ENCODE measurements at places on chromosomes 6 and 20.

DNA sequence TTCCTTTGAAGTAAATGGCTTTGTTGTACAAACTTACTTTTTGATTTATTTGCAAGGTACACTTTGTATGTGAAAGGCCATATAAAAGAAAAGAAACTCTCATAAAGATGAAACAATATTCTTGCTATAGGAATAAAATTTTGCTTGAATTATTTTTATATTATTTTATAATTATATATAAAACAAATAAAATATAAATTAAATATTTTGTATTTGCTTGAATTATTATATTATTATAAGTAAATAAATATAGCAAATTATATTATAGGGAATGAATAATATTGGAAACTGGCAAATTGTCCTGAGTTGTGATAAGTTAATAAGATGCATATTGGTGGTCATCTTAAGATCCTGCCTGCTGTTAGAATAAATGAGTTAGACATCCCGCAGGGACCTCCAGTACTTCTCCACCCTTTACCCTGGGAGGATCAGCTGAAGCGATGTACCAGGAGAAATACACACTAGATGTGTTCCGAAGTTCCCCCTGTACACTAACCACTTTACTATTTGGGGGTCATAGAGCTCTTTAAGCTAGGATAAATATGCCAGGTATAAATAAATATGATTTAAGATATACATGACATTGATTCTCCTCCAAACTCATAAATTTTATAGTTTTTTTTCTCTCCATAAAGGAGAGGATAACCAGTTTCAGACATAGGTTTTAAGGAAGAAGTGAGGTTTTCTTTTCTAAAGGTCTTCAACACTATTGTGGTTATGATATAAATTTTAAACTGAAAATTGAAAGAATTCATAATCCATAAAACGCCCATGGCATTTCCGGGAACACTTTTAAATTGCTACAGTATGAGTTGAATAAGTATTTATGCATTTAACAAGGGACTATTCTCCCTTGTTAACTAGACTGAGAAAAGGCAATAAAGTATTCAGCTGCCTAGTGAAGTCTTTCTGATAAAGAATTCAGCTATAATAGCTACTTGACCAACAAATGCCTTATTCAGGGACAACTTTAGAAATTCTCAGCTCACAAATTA lies 486.3 kb upstream of the MARCKS start:
- no peak for DNase-seq

GRCh38 chr20:25036331-25036936 lies 21.5 kb downstream of the ACSS1 start:
- no peak for DNase-seq

DNA sequence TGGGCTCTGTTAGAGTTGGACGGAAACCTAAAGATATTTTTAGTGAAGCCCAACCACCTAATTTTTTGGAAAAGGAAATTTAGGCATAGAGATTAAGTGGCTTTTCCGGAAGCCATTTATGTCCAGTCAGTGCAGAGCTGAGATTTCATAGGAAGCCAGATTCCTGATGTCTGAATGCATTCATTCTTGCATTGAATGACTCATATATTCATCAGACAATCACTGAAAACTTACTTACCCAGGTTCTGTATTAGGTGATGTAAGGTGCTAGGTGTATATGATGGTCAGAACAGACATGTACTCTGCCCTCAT lies 4.1 kb downstream of the SH3BGRL2 start:
- DNase-seq = no peak

DNA sequence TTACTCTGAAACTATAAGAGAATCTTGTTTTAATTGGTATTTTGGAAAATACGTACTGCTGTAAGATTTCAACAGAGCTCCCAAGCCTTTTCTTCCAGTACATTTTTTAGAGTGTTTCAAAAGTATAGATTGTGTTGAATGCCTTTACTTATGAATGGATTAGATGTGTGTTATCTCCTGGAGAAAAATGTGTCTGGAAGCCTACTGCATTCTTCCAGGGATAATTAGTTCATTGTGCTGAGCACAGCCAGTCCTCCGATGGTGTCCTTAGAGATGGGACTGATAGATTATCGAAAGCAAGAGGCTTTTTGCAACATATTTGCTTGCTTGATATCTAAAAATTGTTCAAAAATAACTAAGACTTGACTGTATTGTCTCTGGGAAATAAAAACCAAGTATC lies 114.2 kb downstream of the PLEKHG1 start:
- DNase-seq = no peak

DNA sequence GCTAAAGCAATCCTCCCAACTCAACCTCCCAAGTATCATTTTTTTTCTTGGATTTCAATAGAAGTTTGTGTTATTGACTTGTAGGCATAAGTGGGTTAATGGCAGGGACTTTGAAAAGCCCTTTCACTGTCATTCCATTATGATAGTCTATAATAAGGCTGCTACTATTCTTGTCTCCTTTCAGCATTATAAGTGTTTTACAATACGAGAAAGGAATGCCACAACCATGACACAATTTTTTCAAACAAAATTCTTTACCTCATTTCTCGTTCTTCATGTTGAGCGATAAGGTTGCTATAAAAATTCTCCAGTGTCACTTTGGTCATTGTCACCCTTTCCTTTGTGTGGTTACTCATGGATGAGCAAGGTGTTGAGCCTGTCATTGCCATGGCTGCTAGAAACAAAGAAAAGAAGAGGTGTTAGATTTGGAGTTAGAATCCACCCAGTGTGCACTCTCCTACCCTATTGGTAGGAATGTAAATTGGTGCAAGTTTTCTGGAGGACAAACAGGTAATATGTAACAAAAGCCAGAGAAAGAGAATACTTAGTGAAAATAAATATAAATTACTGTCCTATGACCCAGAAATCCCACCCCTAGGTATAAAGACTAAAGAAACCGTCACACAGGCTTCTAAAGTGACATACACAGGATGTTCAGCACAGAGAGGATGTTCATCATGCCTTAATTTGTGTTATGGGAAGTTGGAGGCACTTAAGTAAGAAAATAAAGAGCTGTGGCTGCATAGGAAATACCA lies 7.3 kb downstream of the STK38 start:
- no peak for DNase-seq

GRCh38 chr20:25076731-25077609 lies 5.0 kb downstream of the VSX1 start:
- DNase-seq = no peak

DNA sequence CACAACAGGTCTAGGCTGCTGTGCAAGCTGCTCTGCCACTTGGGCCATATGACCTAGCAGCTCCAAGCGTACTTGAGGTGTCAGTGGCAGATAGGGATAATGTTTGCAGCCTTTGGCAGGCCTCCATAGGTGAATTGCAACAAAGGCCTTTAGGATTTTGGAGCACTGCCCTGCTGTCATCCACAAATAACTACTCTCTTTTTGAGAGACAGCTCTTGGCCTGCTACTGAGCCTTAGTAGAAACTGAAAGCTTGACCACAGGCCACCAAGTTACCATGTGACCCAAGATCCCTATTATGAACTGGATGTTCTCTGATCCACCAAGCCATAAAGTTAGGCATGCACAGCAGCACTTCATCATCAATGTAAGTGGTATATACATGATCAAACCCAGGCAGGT lies 29.9 kb downstream of the FBXO30 start:
- DNase-seq = no peak

DNA sequence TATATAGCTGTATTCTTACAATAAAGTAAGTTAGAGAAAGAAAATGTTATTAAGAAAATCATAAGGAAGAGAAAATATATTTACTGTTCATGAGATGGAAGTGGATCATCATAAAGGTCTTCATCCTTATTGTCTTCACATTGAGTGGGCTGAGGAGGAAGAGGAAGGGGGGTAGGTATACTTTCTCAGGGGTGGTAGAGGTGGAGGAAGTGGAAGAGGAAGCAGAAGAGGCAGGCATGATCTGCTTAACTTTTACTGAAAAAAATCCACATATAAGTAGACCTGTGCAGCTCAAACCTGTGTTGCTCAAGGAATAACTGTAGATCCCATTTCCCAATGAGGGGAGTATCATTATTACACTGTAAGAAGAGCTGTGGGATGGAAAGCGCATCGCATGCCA lies 714.2 kb downstream of the KIF16B start:
- DNase-seq = no peak

GRCh38 chr6:48826152-48826515 lies 636.9 kb downstream of the MMUT start:
- DNase-seq = no peak

DNA sequence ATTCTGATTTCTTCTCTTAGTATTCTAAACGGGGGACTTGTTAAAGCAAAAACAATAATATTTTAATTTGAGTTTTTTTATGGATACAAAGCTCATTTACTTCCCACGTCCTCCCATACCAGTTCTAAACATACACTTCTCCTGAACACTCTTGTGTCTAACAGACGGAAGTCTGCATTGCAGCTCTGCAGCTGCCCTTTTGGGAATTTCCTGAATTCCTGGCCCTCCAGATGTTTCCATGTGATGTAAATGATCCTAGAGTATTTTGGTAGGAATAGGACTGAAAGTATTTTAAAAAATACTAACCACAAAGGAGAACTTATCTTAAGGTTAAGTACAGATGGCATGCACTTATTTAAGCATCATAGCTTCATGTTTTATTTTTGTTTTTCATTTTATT lies 886.7 kb downstream of the TBC1D32 start:
- no peak for DNase-seq

GRCh38 chr6:166691199-166691598 lies 64.1 kb upstream of the RPS6KA2 start:
- no peak for DNase-seq

- no peak for DNase-seq
Measured at GRCh38 chr6:137884149-137884909, 17.3 kb downstream of the TNFAIP3 start.

DNA sequence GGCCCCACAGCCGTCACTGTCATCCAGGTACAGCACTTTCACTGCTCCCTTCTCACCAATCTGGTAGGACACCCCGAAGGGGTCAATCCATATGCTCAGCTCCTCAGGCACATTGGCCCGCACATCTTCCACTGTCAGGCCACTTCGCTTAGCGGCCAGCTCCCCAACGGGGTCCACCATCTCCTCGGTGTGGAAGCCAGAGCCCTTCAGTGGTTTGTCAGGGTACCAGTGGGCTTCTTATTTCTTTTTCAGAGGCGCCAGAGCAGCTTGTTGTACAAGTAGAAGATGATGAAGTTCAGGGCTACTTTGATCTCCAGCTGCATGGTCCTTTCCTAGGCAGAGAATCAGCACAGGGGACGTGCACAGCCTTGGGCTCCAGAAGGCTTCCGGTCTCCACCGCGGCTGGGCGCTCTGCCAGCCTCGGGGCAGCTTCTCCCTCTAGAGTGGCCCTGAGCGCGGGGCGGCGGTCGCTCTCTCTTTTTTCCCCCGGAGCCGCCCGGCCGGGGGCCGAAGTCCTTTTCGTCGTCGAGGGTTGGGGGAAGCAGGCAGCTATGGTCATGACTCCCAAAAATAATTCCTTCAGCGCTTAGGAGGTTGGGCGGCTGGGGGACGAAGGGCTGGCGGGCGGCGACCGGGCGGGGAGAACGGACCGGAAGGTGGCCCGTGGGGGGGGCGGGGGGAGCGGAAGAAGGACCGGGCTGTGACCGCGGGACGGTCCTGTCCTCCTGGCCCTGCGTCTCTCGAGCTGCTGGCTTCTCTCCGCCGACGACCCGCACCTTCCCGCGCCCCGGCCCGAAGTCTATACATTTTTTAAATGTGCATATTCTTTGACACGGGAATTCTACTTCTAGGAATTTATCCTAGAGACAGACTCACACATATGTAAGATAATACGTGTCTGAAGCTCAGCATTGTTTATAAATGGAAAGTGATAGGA lies 6.5 kb upstream of the ZSCAN9 start:
- peak; percentile 54 for DNase-seq

GRCh38 chr6:52964318-52964717 lies 30.8 kb downstream of the GSTA4 start:
- DNase-seq = no peak

DNA sequence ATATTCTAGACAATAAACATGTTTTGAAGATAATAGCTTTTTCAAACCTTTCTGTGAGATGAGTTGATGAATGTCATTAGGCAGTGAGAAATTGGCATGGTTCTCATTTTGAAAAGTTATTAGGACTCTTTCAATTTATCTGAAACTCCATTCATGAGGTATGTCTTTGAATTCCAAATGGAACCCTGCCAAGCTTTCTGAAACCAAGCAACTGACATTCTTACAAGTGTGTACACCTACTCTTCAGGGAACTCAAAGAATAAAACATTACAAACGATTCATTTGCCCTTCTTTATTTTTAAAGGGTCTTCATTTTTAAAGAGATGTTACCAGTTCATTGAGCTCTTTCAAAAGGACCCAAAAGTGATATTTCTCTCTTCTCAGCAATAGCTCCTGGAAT lies 2.1 kb upstream of the TRDN start:
- no peak for DNase-seq

DNA sequence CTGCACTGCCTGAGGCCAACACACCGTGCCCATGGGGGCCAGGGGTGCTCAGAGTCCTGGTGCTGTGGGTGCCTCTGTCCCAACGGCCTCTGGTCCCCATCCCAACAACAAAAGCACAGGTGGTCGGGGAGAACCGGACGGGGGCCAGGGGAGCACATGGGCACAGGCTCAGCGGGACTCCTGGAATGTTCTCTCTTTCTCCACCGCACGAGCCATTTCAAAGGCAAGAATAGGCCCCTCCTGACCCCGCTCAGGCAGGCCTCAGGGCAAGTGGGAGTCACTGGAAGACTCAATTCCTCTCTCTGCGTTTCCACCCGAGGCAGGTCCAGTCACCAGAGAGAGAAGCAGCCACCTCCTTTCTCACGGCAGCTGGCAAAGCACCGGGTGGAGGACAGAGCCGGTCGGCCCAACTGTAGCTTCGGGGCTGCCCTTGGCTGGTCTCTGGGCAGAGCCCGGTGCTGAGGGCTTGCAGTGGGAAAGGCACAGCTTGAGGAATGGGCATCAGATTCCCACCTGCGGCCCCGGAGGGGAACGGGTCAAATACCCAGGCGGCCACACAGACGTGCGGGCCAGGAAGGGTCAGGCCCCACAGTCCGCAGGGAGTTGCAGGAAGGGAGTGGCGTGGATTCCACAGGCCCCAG lies 55.2 kb downstream of the KCNQ2 start:
- DNase-seq = no peak

DNA sequence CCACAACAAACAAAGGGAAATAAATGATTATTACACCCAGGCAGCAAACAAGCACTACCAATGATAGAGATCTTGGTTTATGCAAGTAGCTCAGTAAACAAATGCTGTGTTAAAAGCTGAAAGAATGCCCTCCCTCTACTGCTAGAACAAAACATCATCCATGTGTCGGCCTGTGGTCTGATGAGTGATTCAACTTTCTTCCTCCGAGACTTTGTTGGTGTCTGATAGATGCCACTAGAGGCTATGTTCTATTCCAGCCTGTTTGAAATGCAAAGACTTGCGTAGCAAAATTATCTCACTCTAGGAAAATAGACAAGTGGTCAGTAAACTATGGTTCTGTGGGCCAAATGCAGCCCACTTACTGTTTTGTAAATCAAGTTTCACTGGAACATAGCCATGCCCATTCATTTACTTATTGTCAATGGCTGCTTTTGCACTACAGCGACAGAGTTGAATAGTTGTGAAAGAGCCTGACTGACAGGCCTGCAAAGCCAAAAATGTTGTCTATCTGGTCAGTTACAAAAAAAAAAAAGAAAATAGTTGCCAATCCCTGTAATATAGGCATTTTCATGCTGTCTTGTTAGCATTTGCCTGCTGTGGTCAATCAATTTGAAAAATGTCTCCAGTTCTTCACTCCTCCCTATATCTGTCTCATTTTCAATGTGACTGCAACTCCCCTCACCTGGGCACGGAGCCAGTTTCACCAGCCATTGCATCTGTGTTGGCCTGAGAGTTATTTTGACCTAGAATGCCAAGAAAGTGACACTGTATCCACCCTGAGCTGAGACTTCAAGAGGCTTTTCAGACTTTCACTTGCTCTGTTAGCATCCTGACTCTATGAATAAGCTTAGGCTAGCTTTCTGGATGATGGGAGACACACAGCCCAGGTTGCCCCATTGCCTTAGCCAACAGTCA lies 544.6 kb upstream of the BTBD3 start:
- DNase-seq = no peak
